ENCODE measurements at places on chromosomes 13 and 19.
A peak's percentile ranks its signal among the peaks of the same experiment; 100 is the strongest.

GRCh38 chr13:96020155-96020575 lies 33.0 kb downstream of the UGGT2 start:
- DNase-seq: no peak

GRCh38 chr13:44435919-44436510 lies 62.4 kb downstream of the SERP2 start:
- DNase-seq: no peak

DNA sequence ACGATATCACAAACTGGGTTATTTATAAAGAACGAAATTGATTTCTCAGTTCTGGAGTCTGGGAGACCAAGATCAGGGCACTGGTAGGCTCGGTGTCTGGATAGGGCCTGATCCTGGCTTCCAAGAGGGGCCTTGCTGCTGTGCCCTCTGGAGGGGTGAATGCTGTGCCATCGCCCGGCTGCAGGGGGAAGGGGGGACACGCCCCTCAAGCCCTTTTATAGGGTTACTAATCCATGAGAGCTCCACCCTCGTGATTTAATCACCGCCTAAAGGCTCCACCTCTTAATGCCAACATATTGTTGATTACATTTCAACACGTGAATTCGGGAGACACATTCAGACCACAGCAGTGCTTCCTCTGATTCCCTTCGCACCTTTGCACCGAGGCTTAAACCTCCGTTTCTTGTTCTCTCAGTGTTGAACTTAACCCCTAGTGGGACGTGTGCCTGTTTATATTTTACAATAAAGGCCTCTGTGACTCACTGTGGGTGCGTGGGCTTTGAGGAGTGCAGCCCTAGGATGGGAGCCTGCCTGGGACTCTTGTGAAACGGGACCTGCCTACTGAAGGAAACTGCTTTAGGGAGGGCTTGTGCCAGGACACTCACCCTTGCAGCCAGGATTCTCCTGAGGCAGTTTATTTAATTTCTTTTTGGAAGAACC lies 52.4 kb upstream of the SPATA13 start:
- DNase-seq: no peak

DNA sequence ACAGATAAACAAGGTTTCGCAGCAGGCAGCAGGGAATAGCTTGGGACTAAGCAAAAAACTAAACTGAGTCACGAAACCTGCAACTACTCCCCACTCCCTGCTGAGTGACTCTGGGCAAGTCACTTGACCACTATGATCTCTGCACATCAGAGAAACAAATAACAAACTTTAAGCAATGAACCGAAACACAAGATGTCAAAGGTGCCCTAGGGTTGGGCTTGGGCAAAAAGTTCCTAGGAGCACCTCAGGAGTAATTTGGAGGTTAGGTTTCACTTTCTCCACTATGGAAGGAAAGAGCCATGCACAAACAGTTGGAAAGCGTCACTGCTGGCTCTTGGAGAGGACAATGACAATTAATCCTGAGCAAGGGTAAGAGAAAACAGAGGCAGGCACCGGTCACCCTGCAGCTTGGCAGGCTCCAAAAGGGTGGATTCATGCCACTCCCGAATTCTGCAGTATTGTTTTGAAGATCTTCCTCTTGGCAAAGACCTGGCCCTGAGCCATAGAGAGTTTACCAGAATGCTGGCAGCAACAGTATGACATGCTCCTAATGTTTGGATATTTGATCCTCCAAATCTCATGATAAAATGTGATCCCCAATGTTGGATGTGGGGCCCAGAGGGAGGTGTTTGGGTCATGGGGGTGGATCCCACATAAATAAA lies 60.3 kb downstream of the CRYL1 start:
- no peak for DNase-seq

DNA sequence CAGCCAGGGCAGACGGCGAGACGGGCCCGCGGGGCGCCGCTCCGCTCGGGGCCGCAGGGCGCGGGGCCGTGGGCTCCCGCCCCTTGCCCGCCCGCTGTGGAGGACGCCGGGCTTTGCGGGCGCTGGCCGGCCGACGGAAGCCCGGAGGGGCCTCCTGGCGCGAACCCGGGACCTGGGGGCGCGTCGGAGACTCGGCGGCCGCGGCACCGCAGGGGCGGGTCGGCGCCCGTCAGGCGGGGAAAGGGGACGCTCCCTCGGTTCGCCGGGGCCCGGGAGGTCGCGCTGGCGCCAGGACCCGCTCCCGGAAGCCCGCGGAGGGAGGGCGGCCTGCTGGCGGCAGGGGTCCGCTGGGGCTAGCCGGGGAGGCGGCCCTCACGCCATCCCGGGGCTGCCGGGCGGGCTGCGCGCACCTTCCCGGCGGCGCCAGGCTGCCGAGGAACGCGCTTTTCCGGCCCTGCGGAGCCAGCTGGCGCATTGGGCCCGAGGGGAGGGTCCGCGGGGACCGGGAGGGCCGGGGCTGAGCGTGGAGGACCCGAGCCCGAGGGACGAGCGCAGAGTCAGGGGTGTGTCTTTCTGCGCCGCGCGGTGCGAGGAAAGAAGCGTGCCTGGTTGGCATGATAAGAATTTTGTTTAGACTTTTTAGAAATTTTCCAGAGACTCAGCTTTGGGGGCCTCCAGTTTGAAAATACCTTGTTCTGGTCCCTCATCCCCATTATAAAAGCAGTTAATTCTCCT lies 511 bp downstream of the GARRE1 start:
- peak; percentile 51 for DNase-seq

GRCh38 chr13:37752146-37752545 lies 117.4 kb downstream of the TRPC4 start:
- no peak for DNase-seq

DNA sequence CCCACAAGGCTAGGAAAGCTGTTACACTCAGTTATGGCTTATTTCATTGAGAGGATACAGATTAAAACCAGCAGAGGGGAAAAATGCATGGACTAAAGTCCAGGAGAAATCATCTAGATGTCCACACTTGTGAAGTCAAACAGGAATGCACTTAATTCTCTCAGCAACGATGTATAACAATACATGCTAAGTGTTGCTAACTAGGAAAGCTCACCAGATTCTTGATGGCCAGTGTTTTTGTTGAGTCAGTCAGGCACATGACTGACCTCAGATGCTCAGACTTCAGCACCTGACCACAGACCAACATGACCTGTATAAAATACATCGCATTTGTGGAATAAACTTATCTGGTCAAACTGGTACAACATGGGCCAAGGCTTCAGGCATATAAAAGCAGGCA lies 470.2 kb upstream of the PRR20A start:
- DNase-seq: no peak

- no peak for DNase-seq
Measured at GRCh38 chr13:112892426-112893206, 76.4 kb upstream of the MCF2L start.

DNA sequence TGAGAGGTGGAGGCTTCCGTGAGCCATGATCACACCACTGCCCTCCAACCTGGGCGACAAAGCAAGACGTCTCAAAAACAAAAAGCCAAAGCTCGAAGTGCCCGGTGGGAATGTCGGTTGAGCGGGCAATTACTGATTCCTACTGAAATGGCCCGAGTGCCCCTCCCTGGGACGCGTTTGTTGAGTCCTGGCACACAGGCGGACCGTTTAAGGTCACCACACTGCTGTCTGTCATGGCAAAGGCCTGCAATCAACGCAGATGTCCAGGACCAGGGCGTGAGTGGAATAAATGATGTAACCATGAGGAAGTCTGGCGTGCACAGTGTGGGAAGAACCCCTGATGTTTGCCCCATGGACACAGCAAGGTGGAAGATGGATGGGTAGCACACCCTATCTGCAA lies 19.2 kb upstream of the C2CD4C start:
- DNase-seq: no peak

- no peak for DNase-seq
Measured at GRCh38 chr19:3518659-3519058, 12.5 kb downstream of the FZR1 start.

- DNase-seq: no peak
Measured at GRCh38 chr19:4389511-4390016, 10.8 kb downstream of the SH3GL1 start.

DNA sequence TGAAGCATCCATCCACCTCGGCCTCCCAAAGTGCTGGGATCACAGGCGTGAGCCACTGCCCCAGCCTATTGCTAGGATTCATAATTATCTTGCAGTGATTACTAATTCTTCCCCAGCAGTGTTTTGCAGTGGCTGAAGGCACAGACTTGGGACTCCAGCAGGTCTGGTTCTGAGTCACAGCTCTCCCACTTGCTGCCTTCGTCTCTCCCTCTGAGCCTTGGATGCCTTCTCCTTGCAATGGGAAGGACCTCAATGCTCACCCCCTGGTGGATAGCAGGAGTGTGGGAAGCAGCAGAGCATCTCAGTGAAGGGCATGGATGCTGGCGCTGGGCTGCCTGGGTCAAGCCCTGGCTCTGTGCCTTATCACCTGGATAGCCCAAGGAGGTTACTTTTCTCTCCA lies 37.6 kb upstream of the SHKBP1 start:
- DNase-seq: no peak

- no peak for DNase-seq
Measured at GRCh38 chr13:73741742-73742141, 392.5 kb downstream of the KLF12 start.

DNA sequence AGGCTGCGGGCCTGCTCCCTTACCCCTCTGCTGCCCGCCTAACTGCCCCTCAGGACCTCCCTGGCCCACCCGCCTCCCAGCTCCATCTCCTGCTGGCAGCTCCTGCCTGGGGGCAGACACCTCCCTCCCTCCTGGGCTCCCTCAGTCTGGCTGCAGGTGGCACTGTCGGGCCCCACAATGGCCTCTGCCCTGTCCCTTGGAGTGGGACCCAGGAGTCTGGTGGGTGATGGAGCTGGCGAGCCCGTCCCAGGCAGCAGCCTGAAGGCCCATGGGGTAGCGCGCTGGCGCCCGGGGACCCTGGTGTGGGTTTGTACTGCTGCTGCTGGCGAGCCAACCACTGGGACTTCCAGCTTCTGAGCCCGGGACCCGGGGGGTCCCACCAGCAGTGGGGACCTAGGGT lies 83.6 kb downstream of the KDM4B start:
- DNase-seq: no peak

DNA sequence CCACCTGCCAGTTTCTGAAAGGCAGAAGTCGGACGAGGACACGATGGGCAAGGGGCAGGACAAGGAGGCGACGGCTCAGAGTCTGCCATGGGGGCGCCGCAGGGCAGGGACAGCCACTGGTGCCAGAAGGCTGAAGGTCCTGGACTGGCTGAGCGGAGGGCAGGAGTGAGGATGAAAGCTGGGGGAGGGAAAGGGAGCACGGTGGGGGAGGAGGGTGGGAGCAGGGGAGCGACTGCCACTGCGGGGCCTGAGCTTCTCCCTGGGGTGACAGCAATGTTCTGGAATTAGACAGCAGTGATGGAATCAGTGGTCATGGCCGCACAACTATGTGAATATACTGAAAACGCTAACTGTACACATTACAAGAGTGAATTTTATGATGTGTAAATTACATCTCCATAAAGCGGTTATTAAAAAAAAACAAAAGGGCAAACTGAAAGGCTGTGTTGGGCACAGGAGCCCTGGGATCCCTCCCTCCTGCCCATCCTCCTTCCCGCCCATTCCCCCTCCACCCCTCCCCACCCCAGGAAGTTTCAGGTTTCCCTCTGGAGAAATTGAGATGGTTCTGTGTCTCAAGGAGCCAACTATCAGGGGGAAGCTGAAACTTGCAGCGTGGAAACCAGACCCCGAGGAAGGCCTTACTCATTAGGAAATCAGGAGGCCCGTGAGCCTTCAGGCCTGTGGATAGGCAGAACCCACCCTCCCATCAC lies 15.9 kb downstream of the MLLT1 start:
- DNase-seq: no peak

DNA sequence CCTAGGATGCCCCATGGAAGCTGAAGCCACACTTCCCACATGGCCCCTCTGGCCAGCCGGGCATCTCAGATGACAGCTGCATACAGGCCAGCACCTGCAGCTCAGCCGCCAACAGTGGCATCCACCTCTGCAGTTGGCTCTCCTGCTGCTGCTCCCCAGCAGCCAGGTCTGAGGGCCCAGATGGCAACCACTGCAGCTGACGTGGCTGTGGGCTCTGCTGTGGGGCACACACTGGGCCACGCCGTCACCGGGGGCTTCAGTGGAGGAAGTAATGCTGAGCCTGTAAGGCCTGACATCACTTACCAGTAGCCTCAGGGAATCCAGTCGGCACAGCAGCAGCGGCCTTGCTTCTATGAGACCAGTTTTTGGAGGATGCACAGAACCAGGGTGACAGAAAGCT lies 45.3 kb upstream of the LSM14A start:
- DNase-seq: no peak

DNA sequence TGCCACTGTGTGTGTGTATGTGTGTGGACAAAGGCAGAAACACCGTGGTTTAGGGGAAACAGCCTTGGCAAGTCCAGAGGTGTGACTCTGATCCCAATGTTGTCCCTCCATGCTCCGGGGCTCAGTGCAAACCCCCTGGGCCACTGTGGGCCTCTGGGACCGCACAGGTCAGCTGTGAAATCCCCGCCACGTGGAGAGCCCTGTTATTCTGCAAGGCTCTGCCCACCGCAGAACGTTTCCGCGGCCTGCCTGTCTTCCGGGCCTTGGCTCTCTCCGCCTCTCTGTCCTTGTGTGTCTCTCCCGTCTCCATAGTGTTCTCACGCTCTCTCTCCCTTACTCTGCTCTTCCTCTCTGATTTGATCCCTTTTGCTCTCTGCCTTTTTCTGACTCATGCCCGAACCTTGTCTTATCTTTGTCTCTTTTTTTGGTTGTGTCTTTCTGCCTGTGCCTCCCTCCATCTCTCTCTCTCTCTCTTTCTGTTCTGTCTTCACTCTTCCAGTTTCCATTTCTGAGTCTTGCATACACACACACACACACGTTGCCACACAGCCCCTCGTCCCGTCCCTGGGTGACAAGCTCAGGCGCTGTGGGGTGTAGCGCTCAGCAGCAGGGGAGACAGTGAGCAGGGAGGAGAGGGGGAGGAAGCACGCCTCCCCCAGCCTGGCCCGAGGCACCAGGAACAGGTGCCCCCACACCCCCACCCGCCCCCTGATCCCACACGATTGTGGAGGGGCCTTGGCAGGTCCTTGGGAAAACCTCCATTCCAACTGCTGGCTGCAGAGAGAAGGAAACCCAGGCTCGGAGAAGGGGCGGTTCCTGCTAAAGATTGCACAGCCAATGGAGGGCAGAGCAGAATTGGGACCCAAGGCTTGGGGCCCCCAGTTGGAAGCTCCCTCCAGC lies 3.0 kb downstream of the TTYH1 start:
- DNase-seq: no peak

GRCh38 chr13:24203273-24203672 lies 42.8 kb downstream of the SPATA13 start:
- no peak for DNase-seq

DNA sequence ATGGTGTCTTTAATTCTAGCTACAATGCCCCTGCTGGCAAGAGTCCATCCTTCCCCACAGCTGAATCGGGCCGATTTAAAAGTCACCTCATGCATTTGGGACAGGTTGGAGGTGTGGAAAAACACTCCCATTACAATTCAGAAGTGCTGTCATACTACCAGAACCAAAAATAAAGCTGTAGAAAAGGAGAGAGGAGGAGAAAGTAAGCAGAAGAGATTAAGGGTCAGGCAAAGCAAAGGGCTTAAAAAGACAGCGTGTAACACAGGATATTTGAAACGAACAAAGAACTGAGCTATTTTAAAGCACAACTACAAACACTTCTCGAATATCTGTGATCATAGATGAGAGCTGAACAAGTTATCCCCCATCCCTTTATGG lies 90.4 kb downstream of the FGF14 start:
- no peak for DNase-seq
